Esophagus muscularis mucosa (tissue), 4 donors: ENCODE measurements at places on chromosomes 13 and 19. TPM values are rescaled to one million over a fixed set of nuclear protein-coding genes. Genes with fewer than 3 reads are reported as not detected.

DNA sequence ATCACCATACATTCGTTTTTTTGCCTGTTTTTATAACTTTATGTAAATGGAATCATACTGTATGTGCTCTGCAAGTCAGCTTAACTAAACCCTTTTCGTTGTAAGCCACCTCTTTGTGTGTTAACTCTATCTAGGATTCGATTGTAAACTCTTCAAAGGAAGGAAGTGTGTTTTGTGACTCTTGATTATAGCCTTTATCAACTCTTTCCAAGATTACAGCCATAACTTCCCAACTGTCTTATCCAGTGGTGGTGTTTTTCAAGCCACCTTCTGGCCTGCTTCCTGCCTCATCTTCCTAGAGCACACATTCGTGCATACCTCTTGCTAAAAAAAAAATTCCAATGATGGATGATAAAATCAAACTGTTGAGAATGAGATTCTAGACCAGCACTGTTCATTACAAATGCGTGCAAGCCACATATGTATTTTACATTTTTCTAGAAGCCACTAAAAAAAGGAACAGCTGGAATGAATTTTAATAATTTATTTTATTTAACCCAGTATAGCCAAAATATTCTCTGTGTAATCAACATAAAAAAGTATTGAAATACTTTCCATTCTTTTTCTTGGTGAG lies 12.0 kb upstream of the FBXL3 start:
- H3K27ac ChIP-seq = no peak overlapping the region
- DNase-seq = no peak
- no peaks in the 10 kb centered on the region for H3K4me1 ChIP-seq
- H3K36me3 ChIP-seq = no peaks in the 10 kb centered on the region
- no peak overlapping the region for H3K4me3 ChIP-seq
- no peaks in the 10 kb centered on the region for H3K27me3 ChIP-seq

Gene SIRT6
- 17.9 TPM for total RNA-seq

GRCh38 chr13:20126541-20127261 lies 34.2 kb downstream of the GJA3 start:
- H3K4me1 ChIP-seq = peaks cover 42% of the 10 kb centered on the region
- no peaks in the 10 kb centered on the region for H3K27me3 ChIP-seq
- H3K27ac ChIP-seq = peak overlapping the region; percentile 61
- DNase-seq = no peak

DNA sequence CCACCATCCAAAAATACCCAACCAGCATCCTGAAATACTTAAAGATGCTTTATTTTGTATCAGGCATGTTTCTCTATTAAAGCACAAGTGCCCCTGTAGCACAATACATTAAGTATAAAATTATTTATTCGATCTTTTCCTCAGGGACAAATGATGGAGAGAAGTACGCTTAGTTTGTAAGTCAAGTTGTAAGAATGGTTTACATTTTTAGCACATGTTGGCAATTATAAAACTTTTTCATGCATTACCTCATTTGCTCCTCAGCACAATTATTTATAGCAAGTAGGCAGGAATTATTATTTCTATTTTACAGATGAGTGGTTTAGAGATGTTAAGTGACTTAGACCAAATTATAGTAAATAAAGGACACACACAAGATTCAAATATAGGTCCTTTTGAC lies 232.6 kb upstream of the HTR2A start:
- no peaks in the 10 kb centered on the region for H3K36me3 ChIP-seq
- no peak overlapping the region for H3K27ac ChIP-seq
- peaks cover 22% of the 10 kb centered on the region for H3K4me1 ChIP-seq
- no peak for DNase-seq
- no peaks in the 10 kb centered on the region for H3K27me3 ChIP-seq
- no peak overlapping the region for H3K4me3 ChIP-seq

GRCh38 chr13:105395041-105395440 lies 1140.4 kb downstream of the EFNB2 start:
- no peaks in the 10 kb centered on the region for H3K27me3 ChIP-seq
- H3K27ac ChIP-seq = no peak overlapping the region
- no peak overlapping the region for H3K4me3 ChIP-seq
- H3K36me3 ChIP-seq = no peaks in the 10 kb centered on the region

Gene NBEA
- total RNA-seq = 21.0 TPM
